ENCODE measurements at places on chromosomes 5 and 9.

GRCh38 chr5:54087436-54087835 lies 222.9 kb downstream of the ARL15 start:
- no peak for DNase-seq

GRCh38 chr5:78060421-78060820 lies 234.1 kb downstream of the AP3B1 start:
- no peak for DNase-seq

GRCh38 chr9:123763910-123764588 lies 165.9 kb downstream of the DENND1A start:
- DNase-seq: no peak

- DNase-seq: no peak
Observed at GRCh38 chr9:16023446-16023845, 470.6 kb downstream of the CCDC171 start.

GRCh38 chr5:31585895-31586270 lies 53.0 kb upstream of the PDZD2 start:
- no peak for DNase-seq

- no peak for DNase-seq
Observed at GRCh38 chr5:35640623-35641022, 23.0 kb downstream of the SPEF2 start.

DNA sequence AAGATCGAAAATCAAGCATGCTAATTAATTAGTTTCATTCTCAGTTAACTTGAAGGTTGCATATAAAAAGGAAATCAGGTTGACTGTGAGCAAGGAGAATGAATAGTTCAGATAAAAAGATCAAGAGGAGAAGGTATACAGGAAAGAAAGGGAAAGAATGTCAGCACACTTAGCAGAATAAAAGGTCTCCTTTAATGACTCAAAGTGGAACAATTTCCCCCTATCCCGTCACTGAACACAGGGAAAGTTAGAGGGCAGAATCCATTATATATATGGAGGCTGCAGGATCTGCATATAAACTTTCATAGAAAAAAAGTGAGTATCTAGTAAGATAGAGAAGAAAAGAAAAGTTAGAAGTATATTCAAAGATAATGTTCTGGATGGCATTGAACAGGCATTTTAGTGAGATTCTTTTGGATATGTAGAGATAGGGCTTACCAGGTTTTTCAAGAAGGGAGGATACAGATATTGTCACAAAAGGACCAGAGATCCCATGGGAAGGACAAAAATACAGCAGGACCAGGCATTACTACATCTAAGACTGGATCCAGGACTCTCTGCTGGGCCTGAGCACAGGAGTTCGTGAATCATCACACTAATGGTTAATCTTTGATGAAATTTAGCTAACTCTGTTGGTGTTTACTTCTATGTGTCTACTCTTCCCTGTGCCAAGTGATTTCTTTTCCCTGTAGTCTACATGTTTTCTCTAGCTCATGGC lies 988.2 kb upstream of the ARRDC3 start:
- DNase-seq: no peak

DNA sequence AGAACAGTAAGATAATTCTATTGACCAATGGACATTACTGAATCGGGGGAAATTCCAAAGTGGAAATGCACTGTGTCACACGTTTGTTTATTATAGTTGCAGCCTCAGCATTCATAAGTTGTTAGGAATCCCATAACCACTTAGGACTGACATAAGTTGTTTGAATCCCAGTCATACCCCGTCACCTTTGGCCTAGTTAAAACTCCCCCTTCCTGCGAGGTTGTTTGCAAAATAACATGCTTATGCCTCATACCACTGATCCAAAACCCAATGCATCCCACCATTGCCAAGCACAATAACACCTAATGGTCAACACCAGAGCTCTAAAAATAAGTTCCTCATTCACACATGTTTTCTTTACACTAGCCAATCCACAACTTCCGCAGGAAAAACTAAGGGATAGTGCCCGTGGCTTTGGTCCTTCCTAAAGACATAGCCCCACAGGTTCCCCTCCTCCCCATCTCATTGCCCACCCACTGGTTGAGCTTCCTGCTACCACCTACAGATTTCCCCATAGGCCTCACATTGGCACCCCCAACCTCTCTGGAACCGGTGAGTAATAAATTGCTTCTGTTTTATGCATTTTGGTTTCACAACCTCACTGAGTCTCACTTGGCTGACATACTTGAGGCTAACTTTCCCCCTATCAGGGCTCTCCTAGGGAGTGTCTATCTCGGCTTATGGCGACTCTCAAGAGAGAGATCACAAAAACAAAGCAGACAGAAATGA lies 42.3 kb upstream of the MUSK start:
- no peak for DNase-seq

DNA sequence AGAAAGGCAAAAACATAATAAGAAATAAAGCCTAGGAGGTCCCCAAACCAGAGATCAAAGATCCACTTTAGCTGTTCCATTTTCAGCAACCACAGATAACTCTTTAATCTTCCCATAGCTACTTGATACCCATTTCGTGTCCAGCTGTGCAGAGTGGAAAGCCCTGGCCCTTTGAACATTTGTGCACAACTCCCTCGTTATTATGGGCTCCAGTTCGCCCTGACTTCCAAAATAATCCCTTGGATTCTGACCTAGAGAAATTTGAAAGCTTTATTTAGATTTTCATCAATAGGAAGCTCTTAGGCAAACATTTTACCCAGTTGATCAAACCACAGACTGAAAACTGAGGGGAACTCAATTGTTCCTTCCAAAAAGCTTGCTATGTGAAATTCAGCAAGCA lies 4.8 kb downstream of the MYOT start:
- no peak for DNase-seq

DNA sequence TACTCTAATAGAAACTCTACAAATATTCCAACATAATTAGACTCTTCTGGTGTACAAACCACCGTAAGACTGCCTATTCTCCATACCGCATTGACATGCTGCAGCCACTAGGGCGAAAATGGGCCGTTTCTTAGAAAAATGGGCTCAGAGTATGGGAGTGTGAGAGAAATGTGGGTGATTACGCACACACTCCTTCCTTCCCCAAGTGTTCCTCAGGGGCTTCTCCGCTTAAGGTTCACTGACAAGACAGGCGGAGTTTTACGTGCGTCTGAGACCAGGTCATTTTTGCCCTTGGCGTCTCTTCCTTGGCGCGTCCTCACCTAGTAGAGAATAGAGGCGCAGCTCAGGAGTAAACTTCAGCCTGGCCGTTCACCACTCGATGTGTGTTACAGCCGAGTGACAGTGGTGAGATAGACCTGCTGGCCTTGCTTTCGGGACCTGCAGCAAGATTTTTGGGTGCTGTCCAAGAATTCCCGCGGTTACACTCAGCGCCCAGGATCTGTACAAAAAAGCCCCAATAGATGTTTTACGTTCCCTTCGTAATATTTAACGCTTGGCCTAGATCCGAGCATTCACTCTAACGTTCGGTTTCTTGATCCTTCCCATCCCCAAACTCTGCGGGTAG lies 1.8 kb upstream of the NTRK2 start:
- DNase-seq: no peak

- DNase-seq: no peak
Observed at GRCh38 chr9:4857163-4857810, 64.5 kb downstream of the RCL1 start.

GRCh38 chr5:2128686-2129355 lies 246.1 kb upstream of the IRX4 start:
- no peak for DNase-seq

DNA sequence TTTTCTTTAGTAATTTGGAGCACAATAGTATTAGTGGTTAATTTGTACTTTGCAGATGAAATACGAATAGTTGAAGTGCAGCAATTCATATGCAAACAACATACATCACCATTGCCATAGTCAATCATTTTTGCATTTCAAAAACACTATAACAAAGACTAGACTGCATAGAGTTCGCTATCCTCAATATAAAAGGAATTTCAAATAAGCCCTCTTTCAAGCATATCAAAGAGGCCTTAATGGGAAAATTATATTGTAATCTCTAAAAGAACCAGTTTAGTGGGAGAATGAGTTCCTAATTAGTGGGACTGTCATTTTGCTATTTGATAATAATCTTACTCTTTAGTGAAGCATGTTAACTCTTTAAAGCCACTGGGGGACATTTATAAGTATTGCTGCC lies 2302.3 kb upstream of the C9orf72 start:
- DNase-seq: no peak

- peak; percentile 15 for DNase-seq
Observed at GRCh38 chr5:104347119-104347708, 784.6 kb upstream of the NUDT12 start.

DNA sequence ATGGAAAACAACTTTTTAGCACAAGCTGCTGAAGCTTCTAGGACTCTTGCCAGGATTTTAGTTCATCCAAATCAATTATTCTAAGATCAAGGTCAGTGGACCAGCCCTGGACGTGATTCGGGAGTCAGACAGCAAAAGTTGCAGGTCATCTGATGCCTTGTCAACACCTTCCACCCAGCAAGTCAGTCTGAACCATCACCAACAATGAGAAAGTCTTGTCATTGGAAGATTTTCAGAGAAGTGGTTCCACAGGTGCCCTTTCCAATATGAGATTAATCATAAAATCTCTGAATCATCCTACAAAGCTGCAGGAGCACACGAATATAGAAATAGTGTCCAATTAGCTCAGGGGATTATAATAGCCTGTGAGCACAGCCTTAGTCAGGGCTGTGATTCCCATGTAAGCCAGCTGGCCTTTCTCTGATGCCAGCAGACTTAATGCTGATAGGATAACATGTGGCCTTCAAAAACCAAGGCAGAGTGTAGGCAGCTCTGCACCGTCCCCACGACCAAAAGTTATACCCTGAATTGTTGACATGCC lies 445.0 kb upstream of the TRPC7 start:
- DNase-seq: no peak

GRCh38 chr9:13967438-13967837 lies 346.5 kb downstream of the NFIB start:
- DNase-seq: no peak

- DNase-seq: no peak
Observed at GRCh38 chr9:136520053-136520540, 25.8 kb downstream of the NOTCH1 start.

DNA sequence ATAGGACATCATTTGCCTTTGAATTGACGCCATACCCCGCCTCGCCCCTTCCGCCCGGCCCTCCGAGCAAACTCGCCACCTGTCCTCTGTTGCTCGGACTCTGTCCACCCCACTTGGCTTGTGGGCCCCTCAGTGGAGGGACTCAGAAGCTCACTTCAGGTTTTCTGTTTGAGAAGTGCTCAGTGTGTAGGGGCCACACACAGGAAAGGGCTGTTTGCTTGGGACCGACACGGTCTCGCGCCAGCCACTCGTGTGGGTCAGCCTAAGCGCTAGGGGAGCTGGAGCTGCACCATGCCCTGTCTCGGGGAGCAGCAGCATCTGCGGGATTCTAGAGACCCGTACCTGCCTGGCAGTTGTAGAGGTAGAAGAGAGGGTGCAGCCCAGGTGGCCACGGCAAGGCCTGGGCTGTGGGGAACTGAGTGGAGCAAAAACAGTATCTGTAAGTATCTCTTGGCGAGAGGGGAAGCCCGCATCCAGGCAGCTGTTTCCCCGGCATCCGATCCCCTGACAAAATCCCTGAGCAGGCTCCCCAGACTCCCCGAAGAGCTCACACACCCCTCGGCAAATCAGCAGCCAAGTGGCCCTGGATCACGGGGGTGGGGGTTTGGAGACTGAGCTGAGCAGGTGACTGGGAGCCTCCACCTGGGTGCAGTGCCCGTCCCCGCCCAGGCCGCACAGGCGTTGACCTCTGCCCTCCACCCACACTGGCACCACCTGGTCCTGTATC lies 52.2 kb downstream of the COL5A1 start:
- no peak for DNase-seq

- DNase-seq: no peak
Observed at GRCh38 chr5:1748845-1749244, 50.8 kb downstream of the MRPL36 start.

GRCh38 chr9:109381011-109381729 lies 60.3 kb upstream of the EPB41L4B start:
- DNase-seq: no peak

- DNase-seq: no peak
Observed at GRCh38 chr5:132219981-132220380, 7.7 kb downstream of the P4HA2 start.

DNA sequence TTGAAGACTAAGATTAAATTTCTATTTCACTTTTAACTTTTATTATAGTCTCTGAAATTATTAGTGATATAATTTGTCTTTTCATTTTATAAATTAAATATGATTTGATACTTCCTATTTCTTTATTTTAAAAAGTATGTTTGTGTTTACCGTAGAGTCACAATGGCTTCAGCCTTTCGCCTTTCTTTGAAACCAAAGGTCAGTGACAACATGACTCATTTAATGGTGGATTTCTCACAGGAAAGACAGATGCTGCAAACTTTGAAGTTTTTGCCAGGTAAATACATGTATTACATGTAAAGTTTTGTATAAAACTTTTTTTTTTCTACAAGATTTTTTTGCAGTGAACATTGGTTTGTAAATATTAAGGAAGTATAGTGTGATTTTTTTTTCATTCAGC lies 36.4 kb downstream of the FSD1L start:
- DNase-seq: no peak

DNA sequence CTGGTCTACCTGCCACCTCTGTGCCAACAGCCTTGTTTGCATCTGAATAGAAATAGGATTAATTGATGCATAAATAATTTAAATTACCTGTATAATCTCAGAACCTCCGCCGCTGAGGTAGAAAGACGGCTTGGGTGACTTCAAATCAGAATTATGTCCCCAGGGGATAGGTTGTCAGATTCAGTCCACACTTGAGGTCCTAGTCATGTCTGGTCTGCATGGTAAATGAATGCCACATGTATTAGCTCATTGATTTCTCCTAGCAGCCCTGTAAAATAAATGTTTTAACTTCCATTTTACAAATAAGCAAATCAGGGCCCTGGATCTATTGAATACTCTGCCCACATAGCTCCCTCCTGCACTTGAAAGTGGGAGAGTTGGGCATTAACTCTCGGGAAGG lies 368.0 kb upstream of the WWC1 start:
- DNase-seq: no peak

GRCh38 chr5:93107805-93108520 lies 473.1 kb downstream of the NR2F1-AS1 start:
- no peak for DNase-seq

- no peak for DNase-seq
Observed at GRCh38 chr5:6719417-6719816, 6.2 kb downstream of the TENT4A start.

DNA sequence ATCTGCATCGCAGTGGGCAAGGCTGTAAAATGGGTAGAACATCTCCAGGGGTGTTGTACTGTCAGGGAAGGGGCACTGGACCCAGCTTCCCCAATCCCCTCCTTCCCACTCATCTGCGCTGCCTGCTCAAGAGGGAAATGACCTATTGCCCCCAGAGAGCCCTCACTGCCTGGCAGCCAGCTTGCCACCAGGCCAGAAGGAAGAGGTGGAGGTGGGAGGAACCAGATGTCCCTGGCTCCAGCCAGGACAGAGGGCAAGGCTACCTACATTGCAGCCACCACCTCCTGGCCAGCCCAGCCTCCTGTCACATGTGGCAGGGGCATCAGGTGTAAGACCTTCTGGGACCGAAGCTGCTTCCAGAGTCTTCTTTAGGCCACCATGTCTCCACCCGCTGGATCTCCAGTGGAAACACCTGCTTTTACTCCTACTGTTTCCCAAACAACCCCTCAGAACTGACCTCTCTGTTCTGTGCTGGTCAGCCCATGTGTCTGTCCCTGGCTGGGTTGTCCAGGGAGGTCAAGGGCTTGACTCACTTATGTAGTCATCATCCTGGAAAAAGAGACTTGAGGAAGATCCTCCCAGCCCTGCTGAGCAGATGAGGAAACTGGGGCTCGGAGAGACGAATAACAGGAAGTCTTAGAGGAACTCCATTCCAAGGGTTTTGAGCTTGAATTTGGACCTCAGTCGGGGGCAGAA lies 42.3 kb downstream of the JADE2 start:
- DNase-seq: no peak

GRCh38 chr5:80033513-80033912 lies 1.6 kb upstream of the THBS4 start:
- DNase-seq: no peak

GRCh38 chr5:42992088-42992879 lies 47.8 kb downstream of the ANXA2R start:
- no peak for DNase-seq
